Common myeloid progenitor, CD34-positive (primary cell): ENCODE measurements at places on chromosomes 3 and 15.

- no peak for DNase-seq
Observed at GRCh38 chr3:13543253-13543652, 5.7 kb upstream of the FBLN2 start.

GRCh38 chr3:52986938-52987337, 58.9 kb downstream of the SFMBT1 start:
- peak; percentile 9 for DNase-seq

DNA sequence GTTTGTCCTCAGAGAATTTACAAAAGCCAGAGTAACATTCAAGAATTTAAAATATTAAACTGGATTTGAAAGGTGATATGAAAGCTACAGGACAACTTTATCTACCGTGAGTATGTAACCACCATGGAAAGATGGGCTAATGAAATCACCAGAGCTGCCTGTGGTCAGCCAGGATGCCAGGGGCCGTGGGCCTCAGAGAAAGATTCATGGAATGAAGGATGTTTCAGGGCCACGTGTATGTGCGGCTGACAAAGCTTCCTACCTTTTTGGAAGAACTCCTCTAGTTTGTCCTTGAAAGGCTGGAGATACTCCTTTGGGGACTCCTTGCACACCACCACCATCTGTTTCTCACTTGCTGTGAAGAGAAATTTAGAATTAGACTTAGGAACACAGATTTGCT, 138.9 kb downstream of the GREM1 start:
- DNase-seq, result no peak

DNA sequence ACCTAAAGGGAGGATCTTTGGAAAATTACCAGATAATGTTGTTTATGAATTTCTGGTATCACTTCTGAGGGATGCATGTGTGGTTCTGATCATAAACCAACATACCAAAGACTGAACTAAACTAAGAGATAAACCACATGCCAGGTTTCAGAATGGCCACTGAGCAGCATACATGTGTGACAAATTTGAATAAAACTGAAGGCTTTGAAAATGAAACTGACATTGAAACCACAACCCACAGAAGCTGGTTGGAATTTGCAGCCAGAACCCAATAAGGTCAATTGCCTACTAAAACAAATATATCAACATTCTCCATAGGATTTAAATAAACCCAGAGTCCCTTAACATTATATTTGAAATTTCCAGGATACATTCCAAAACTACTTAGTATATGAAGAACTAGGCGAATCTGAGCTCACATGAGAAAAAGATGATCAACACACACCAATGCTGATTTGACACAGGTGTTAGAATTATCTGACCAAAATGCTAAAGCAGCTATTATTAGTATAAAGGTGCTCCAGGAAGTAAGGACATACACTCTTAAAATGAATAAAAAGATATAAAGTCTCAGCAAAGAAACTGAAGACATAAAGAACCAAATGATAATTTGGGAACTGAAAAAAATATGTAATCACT, 125.0 kb downstream of the ZNF280D start:
- DNase-seq, result no peak

DNA sequence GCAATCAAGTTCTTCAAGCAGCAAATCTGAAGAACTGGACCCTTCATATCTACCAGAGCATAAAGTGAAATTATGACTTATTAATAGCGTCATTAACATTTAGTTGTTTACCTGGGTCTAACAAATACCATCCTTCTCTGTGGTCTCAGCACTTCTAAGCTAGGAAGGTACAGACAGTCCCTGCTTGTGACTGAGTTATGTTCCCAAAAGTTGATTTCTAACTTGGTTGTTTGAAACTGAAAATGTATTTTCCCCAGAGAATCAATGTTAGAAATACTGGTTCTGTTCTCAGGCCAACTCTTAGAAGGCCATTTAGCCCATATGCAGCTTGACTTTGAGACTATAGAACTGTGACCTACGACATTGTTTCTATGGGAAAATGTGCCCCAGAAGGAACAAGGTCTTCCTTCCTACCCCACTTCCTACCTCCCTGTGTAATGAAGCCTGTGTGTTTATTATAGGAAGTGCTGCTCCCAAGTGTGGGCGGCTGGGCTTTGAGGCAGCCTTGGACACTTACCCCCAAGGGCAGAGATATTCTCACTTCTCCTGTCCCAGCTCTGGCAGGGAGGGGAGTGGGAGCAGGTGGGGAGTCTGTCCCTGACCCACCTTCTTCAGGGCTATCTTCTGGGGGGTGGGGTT, 12.2 kb upstream of the MAPK6 start:
- DNase-seq, result no peak

DNA sequence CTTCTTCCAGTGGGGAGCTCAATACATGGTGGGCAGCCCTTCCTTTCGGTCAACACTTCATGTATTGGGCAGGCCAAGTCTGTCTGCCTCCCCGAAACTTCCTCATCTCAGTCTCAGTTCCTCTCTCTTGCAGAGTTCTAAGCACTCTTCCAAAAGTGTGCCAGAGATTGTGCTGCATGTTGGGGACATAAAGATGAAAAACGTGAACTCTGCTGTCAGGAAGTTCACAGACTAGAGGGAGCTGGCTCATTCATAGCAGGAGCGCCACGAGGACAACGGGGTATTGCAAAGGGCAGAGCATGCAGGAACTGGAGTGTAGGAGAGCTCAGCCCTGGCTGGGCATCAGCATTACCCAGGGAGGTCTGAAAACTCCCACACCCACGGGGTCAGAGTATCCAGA, 15.3 kb upstream of the EPHB3 start:
- DNase-seq, result no peak

GRCh38 chr15:38516626-38517025, 48.0 kb downstream of the RASGRP1 start:
- DNase-seq, result no peak

GRCh38 chr15:97903971-97904572, 56.4 kb upstream of the ARRDC4 start:
- peak; percentile 63 for DNase-seq

DNA sequence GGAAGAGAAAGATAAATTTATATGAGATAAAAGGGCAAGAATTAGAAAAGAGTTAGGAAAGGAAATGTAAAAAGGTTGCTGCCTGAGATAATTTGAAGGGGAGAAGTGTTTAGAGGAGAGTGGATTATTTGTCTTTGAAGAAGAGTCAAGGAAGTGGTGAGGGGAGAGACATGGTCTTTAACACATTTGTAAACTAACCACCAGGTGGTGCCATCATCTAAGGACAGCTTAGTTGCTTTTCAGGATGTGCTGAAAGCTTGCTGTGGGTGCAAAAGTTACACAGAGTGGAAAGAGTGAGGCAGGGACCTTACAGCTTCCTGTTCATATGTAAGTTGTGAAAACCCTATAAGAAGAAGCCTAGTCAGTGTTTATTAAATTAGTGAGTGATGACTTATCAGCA, 114.1 kb upstream of the DNAJC19 start:
- DNase-seq, result no peak

GRCh38 chr15:90481023-90481422, 48.7 kb upstream of the CRTC3 start:
- peak; percentile 93 for DNase-seq

GRCh38 chr3:31767920-31768319, 213.1 kb downstream of the OSBPL10 start:
- DNase-seq, result no peak

GRCh38 chr15:90871716-90872485, 3.5 kb downstream of the FURIN start:
- no peak for DNase-seq

GRCh38 chr3:134083626-134084241, 54.0 kb upstream of the SLCO2A1 start:
- DNase-seq, result no peak

- DNase-seq, result no peak
Observed at GRCh38 chr15:41605566-41605965, 46.6 kb downstream of the TYRO3 start.

GRCh38 chr3:40103829-40104228, 205.7 kb upstream of the EIF1B start:
- DNase-seq, result no peak

DNA sequence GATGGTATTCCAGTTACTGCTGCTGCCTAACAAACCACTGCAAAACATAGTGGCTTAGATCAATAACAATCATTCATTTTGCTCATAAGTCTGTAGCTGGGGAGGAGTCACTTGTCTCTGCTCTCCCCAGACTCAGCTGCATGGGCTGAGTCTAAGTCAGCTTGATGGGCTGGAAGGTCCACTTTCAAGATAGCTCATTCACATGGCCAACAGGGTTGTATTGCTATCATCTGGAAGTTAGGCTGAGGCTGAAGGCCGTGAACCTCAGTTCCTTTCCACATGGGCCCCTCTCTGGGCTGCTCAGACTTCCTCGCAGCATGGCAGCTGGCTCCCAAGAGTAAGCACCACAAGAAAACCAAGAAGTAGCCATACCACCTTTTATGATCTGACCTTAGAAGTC, 28.7 kb upstream of the BFSP2 start:
- no peak for DNase-seq

GRCh38 chr3:33217866-33218445, 654 bp downstream of the SUSD5 start:
- no peak for DNase-seq

- DNase-seq, result no peak
Observed at GRCh38 chr3:186880406-186880805, 37.9 kb downstream of the ADIPOQ start.

- DNase-seq, result peak; percentile 68
Observed at GRCh38 chr3:30319713-30320112, 286.7 kb upstream of the TGFBR2 start.

GRCh38 chr15:66692808-66693596, 9.0 kb upstream of the SMAD6 start:
- no peak for DNase-seq

GRCh38 chr3:175015056-175015635, 156.0 kb downstream of the NAALADL2 start:
- DNase-seq, result no peak

GRCh38 chr3:157131861-157132260, 28.1 kb downstream of the CCNL1 start:
- no peak for DNase-seq

DNA sequence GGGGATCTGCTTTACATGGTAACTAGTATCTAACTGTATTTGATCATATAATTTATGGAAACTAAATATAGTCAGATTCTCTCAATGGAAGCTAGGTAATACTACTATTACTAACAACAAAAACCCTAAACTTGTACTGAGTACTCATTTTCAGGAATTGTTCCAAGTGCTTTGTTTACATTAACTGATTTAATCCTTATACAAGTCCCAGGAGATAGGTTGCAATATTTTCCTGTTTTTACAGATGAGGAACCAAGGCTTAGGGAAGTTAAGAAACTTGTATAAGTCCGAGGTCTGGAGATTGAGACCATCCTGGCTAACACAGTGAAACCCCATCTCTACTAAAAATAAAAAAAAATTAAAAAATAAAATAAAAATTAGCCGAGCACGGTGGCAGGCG, 7.5 kb upstream of the MTHFS start:
- DNase-seq, result no peak

- no peak for DNase-seq
Observed at GRCh38 chr3:14785207-14786155, 33.3 kb upstream of the FGD5 start.

- no peak for DNase-seq
Observed at GRCh38 chr3:117892431-117892841, 1142.2 kb downstream of the IGSF11 start.

DNA sequence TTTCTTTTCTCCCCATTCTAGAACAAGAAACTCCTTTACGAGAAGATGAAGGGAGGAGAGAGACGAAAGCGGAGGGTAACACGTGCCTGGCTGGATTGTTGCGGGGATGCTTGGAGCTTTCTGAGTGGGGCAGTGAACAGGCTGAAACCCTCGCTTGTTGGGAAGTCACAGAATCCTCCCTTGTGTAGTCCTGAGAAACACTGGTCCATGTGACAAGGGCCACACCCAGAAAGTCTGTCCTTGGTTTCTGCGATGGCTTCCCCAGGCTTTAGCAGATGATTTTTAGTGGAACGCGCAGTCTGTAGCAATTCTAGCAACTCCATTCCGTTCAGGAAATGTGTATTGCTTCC, 26.1 kb upstream of the GREM1 start:
- no peak for DNase-seq

DNA sequence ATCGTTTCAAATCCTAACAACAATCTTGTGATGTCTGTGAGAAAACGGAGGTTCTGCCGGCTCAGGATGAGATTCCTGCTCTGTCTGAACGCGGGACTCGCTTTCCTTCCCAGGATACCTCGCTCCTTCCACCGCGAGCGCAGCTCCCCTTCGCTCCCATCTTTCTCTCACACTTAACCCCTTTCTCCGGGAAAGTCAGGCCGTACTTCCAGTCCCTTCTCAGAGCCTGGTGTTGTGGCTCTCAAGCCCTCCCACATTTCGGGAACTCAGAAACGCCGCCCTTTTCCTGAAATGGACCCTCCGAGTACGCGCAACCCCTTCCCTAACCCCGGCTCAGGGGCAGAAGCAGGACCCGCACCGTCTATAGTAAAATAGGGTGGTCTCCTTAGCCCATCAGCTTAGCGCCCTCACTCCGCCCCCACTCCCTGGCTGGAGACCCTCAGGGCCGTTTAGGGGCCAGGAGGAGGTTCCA, 378 bp upstream of the FEM1B start:
- no peak for DNase-seq

DNA sequence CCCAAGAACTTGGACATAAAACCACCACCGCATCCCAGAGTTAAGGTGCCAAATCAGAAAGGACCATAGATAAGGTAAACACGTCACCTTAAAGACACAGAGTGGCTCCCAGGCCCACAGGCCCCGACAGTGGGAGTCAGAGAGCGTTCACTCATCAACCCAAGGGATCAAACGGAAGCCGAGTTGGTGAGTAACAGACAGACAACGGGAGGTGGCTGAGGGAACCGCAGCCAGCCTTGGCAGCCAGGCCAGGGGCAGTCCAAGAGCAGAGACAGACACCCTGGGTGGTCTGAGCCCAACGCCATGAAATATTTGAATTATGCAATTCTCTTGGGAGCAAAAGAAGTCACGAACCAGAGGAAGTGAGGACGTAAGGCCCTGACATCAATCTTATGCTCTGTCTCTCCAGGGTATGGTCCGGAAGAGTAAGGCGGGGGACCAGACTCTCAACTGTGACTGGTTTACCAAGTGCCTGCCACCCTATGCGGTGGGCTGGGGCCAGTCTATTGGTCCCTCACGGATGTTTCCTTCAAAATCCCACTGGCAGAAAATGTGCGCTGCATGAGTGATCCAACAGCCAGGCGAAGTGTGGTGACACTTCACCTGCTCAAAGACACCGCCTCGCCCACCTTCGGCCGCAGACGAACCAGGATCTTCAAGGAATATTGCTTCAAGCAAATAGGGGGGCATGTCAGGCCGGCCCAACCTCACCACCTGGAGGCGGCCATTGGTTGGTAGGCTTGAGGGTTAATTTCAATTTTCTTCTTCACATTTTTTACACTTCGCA, 34.3 kb downstream of the TMEM44 start:
- DNase-seq, result no peak

GRCh38 chr3:33030802-33031201, 66.1 kb downstream of the GLB1 start:
- peak; percentile 12 for DNase-seq
